NCI-H226 (cell line): ENCODE measurements at places on chromosomes 3 and 15.

- DNase-seq: no peak
Observed at GRCh38 chr15:70406617-70407335, 309.1 kb upstream of the TLE3 start.

- no peak for DNase-seq
Observed at GRCh38 chr15:25715536-25716413, 147.4 kb downstream of the ATP10A start.

DNA sequence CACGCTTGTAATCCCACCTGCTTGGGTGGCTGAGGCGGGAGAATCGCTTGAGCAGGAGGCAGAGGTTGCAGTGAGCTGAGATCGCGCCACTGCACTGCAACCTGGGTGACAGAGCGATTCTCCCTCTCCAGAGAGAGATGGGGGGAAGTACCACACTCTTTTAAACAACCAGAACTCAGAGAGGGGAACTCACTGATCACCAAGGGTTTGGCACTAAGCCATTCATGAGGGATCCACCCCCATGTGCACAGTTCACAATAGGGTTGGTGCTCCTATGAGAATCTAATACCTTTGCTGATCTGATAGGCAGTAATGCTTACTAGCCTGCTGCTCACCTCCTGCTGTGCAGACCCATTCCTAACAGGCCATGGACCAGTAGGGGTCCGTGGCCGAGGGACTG is 51.6 kb downstream of the QTRT2 start:
- no peak for DNase-seq

GRCh38 chr15:52067545-52067926 is 45.0 kb downstream of the BCL2L10 start:
- no peak for DNase-seq

- no peak for DNase-seq
Observed at GRCh38 chr15:88061452-88061851, 195.1 kb downstream of the NTRK3 start.

DNA sequence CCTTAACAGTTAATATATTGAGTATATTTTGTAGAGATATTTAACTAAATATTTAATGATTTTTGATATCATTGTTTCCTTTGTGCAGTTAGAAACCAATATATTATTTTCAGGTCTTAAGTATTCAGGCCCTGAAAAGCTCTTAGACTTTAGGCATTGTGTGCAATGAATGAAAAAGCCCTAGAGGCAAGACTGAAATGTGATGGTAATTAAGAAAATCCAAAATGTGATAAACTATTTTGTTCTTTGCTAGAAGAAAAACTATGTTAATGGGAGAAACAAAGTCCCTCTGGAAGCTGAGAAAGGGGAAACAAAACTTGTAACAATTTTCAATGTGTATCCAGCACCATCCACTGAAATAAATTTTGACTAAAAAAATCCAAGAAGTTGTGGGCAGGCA is 54.6 kb upstream of the SSR3 start:
- DNase-seq: no peak

DNA sequence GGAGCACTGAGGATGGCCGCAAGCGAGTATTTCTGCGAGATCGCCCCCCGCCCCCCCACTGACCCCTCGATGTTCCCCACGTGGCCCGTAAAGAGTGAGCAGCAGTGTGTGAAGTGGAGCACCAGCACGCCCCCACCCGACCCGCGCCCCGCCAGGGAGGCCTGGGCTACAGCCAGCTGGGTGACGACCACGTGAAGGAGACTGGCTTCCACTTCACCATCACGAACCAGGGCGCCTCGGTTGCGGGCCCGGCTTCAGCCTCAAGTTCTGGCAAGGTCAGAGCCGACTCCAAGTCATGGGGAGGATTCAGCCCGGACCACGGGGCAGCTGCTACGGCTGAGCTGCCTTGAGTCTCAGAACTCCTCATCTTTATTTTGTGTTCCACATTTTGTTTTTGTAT is 2.4 kb upstream of the RNU5B-1 start:
- DNase-seq: no peak

DNA sequence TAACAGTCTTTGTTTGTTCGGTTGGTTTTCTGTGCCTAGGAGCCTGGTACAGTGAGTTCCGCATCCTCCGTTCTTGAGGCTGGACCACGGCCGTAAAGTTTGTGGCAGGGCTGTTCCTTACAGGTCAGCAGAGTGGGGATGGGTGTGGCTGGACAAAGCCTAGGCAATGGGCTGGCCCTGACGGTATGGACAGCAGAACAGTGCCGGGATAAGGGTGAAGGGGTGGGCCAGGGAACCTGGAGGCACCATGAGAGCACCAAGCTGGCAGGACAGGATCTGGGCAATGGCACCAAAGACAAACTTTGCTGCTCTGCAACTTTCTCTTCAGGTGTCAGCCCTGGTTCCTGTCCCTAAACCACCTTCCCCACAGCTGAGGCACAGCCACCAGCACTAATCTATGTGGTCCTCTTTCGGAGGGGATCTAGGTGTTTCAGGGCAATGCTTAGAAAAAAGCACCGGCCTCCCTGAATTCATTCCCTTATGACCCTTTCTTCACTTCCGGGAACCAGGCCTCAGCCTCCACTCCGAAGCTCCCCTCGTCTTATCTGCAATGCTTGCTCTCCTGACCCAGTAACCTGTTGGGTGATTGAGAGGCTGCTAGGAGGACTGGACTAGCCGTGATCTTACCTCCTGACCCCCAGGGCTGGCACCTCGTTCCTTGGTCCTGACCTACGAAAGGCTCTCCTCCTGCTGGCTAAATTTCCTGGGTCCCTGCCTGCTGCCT is 54.4 kb downstream of the KLHL6 start:
- no peak for DNase-seq

DNA sequence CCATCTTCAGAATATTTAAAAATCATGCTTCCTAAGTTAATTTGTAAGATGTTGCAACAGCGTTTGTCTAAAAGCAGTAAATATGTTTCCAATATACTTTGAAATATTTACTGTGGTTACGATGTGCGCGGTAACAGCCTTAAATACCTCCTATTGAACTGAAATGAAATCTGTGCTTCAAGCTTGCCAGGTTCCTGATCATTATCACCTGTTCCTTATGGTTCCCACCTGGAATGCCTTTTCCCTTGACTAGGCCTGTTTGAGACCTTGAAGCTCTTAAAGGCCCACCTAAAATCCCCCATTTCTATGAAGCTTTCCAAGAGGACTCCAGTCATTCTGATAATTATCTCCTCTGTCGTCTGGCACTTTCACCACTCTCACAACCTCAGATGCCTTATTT is 146.7 kb downstream of the NAALADL2 start:
- no peak for DNase-seq

DNA sequence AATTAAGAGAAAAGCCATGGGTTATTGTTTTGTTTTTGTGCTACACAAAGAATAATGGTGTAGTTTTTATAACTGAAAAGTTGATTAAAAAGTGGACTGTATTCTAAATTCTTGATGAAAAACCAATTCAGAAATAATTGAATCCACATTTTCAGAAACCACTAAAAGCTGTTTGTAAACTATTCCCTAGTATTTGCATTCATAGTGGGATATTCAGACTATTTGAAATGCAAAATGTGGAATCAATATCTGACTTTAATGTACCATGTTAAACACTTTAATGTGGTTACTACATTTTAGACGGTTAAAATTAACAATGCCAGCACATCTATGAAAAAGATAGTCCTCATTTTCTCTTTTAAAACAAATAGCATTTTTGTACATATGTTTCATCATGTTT is 104.6 kb downstream of the ZIC4 start:
- no peak for DNase-seq

DNA sequence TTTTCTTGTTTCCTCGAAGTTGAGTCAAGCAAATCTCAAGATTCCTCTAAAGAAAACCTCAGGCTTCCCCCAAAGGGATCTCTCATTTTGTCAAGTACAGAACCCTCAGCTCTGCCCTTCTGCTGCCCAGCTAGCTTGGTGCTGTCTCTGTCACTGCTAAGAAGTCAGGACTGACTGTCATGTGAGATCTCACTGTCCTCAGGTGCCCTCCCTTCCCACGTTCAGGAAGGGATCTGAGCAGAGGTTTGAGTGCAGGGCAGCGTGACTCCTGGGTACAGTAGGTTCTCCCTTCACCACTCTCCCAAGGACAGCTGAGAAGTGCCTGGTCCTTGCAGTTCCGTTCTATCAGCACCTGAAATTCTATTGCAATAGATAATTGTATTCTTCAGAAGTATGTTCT is 229.7 kb downstream of the SLCO3A1 start:
- no peak for DNase-seq

DNA sequence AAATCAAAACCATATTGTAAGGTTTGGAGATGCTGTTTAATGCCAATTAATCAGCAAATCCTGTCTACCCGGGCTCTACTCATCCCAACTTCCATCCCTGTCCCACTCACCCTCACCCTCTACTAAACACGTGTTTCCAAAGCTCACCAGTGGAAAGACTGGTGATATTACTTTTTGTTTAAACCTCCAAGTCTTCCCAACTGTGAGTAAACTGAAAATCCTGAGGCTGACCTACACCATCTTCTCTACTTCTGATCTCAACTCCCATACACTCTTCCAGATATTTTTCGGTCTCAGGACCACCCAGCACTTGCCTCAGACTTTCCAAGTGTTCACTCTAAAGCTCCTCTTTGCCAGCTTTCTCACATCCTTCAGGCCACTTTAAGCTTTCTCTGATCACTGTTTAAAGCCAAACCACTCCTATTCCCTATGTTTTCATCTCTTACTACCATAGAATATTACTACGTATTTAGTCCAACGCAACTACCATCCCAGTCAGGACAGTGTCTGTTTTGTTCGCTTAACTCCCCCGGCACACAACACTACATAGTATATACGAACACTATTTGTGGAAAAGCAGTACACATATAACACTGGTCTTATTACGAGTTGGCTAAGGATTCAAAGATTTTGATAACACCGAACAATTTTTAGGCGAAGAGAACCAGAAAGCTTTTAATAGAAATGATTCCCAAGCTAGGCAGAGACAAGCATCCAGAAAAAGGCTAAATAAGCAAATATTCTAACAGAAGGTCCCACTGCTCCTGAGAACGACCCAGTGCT is 684 bp downstream of the RPL4 start:
- DNase-seq: no peak

DNA sequence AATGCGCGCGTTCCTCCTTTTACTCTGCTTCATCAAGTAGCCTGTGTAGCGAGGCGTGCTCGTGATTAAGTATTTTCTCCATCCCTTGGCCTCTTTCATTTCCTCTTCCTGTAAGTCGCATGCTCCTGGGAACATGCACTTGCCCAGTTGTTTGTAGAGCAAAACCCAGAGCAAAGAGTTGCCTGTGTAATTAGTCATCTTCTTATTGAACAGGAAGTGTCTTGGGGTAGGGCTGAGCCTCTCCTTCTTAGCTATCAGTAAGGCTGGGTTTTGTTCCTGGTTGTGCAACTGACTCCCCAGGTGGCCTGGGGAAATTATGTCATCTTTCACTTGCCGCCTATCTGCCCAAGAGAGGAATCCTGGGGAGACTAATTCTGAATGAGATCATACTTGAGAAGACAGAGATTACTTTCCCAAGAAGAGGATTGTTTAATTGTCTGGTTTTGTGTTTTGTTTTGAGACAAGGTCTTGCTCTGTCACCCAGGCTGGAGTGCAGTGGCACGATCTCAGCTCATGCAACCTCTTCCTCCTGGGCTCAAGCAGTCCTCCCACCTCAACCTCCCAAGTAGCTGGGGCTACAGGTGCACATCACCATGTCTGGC is 14.9 kb downstream of the LIPH start:
- DNase-seq: peak; percentile 99

GRCh38 chr3:108127301-108127988 is 36.6 kb upstream of the CD47 start:
- DNase-seq: no peak

GRCh38 chr3:69665026-69665737 is 74.1 kb upstream of the MITF start:
- peak; percentile 27 for DNase-seq

DNA sequence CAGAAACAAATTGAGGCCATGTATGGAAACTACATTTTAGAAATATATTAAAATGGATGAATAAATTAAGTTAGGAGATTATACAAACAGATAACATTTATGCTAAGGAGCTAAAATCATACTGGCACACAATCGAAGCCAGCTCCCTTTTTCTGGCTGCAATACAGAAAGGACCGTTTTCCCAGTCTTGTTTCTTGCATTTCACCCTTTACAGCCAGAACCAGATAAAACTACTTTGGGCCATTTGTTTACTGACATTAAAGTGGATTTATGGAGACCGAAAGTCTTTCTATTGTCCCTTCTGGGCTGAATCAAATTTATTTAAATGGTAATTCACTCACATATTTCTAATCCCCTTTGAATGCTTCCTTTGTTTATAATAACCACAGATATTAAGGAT is 50.1 kb upstream of the CNTN3 start:
- no peak for DNase-seq

DNA sequence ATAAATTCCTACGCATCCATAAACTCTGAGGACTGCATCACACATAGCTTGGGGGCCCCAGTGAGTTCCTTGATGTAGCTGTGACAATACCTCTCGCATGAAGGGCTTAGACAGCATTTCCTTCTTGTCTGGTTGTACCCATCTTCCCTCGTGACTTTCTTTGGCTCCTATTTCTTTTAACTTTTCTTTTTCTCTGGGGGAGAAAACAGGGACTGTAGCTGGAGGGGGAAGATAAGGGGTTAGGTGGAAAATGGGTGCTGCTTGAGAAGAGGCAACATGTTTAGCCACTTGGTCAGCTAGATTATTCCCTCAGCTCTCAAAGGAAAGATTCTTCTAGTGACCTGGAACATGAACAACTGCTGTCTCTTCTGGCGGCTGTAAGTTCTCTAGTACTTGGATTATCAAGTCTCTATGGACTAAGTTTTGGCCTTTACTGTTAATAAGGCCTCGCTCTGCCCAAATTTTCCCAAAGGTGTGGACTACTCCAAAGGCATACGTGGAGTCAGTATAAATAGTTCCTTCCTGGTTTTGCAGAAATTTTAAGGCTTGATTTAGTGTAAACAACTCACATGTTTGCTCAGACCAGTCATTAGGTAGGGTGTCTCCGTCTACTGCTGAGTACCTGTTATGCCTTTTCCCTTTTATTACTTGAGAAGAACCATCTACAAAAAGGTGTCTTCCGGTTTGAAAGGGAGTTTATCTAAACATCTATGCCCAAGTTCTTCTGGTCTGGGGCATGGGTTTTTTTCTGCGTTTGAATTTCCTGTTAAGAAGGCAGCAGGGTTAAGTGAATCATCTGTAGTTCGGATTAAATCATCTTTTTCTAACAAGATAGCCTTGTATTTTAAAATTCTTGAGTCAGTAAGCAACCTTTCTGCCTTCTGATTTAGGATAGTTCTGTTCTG is 21.0 kb upstream of the ATG7 start:
- DNase-seq: no peak

DNA sequence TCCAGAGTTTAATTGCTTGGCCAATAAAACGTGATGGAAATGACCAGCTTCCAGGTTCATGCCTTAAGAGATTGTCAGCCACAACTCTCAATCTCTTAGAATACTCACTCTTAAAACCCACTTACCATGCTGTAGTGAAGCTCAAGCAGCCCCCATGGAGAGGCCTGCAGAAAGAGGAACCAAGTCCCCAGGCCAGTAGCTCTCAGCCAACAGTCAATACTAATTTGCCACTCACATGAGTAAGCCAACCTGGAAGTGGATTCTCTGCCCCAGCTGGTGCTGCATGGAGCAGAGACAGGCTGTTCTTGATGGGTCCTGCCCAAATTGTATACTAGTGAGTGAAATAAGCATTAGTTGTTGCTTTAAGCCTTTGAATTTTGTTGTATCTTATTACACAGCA is 155.9 kb downstream of the OXSM start:
- no peak for DNase-seq

- no peak for DNase-seq
Observed at GRCh38 chr3:135623558-135623957, 342.0 kb upstream of the PPP2R3A start.
